Activated CD4-positive, CD25-positive, alpha-beta regulatory T cell (primary cell): ENCODE measurements at places on chromosomes 1 and 21.

DNA sequence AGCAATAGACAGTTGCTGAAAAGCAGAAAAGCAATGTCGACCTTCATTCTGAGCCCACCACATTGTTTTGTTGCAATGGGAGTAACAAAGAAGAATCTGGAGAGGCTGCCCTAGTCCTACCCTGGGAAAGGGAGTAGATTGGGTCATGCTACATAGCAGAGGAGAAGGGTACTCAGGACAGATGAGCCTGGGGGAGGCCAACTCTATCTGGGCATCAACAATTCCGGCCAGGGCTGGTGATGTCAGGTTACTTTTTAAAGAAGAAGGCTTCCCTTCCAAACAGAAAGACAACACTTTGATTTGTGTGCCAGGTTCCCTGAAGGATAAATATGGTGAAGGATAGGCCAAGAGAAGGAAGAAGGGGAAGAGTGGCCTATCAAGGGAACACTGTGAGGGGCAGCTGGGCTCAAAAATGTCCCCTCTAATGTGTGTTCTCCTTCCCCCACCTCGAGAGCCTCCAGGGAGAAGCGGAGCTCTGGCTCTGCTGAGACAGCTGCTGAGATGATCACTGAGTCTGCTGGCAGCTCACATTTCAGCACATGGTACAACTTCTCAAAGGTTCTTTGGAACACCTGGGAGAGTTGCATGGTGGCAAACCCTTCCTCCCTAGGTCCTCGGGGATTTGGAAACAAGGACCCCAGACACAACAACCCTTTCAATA, 3.2 kb upstream of the ADIPOR1 start:
- no peak for DNase-seq

- DNase-seq = no peak
Measured at GRCh38 chr1:106889583-106889982, 166.9 kb upstream of the PRMT6 start.

- no peak for DNase-seq
Measured at GRCh38 chr21:34517491-34518245, 5.7 kb upstream of the KCNE1 start.

- no peak for DNase-seq
Measured at GRCh38 chr1:209748620-209749019, 7.2 kb upstream of the TRAF3IP3 start.

GRCh38 chr1:58888833-58889232, 105.0 kb upstream of the JUN start:
- no peak for DNase-seq

DNA sequence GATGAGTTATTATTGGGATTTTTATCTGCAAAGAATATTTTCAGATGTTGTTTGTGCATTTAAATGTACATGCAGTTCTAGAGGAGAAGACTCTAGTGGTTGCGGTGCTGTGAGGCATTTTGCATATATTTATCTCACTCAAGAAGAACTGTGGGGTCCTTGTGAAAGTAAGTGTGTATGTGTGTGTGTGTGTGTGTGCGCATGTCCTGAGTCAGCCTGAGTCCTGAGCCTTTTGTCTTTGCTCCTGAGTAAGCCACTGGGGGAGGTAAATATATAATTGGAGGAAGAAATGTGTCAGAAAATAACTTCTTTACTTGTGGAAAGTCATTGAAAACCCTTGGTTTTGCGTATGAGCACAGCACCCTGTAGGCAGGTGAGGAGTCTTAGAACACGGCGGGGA, 55.6 kb upstream of the CD34 start:
- DNase-seq = no peak

GRCh38 chr1:16122350-16122881, 33.5 kb downstream of the EPHA2 start:
- no peak for DNase-seq

GRCh38 chr21:27769763-27770162, 802.9 kb upstream of the ADAMTS5 start:
- no peak for DNase-seq

- no peak for DNase-seq
Measured at GRCh38 chr1:170545476-170545875, 13.5 kb downstream of the GORAB start.

DNA sequence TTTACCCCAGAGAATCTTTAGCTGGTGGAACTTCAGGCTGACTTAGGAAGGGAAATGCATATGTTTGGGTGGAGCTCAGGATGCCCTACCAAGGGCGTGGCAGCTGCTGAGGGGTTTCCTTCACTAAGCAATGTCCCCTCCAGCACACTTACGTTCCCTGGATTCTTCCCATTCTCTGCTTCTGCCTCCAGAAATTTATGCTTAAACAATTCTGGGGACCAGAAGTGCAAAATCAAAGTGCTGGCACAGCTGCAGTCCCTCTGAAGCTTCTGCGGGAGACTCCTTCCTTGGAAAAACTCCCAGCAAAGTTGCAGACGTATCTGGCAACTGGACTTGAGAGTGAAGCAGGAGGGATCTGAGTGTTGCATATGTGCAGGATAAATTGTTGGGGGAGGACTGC, 402.8 kb downstream of the PCP4 start:
- no peak for DNase-seq

GRCh38 chr1:161421456-161421855, 53.8 kb upstream of the CFAP126 start:
- DNase-seq = no peak

DNA sequence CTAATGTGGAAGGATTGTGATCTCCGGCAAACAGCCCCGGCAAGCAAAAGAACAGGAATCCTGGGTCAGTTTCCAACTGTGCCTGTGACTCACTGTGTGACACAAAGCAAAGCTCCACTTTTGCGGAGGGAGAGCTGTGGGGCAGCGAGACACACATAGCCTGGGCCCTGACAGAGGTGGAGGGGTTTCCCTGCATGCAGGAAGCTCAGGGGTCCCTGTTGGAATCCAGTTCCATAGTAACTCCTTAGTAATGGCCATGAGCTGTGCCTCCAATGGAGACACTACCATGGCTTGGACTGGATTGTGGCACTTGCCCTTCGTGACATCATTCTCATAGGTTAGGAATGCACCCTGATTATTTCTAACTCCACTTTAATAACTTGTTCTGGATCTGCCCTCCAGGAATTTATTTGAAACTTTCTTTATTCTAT, 47.0 kb upstream of the ATF3 start:
- no peak for DNase-seq

- no peak for DNase-seq
Measured at GRCh38 chr1:238060061-238060460, 169.3 kb upstream of the ZP4 start.

- DNase-seq = no peak
Measured at GRCh38 chr1:219514728-219515127, 98.2 kb downstream of the ZC3H11B start.

DNA sequence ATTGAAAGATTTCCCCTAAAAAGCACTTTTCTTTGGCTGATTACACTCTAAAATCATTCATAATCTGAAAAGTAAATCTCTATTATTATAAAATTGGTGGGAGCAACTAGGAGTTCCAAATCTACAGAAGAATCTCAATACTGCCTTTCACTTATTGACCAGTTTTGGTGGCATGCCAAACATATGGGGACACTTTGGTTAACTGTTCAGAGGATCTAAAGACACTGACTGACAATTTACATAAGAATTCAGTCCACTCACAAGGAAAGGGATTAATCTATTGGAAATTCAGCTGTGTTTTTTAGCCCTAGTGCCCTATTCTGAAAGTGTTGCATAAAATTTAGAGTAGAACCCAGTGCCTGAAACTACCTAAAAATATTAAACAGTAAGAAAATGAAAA, 113.6 kb downstream of the LRRC40 start:
- no peak for DNase-seq

DNA sequence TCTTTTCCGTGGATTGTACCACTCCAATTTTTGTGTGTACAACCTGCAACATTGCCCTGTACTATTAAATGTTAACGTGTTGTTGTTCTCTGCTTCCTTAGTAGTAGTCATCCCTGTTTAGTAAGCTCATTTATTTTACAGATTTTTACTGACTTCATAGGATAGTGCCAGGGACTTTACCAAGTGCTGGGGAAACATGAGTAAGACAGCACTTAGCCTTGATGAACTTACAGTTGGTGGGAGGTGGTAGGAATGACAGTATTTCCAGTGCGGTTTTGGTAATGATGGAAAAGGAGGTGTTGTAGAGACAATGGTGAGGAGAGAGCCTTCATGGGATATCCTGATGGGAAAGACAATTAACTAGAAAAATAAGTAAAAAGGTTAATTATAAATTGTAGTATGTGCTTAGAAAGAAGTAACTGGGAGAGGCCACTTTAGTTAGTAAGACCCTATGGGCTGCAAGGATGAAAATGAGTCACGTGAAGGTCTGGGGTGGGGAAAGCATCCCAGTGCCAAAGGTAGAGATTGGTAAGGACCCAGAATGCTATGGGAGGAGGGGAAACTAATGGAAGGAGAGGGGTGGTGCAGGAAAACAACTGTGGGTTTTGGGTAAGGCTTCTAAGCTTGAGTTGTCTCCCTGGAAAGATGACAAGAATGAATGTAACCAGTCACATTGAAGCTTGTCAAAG, 1.7 kb downstream of the RLF start:
- DNase-seq = no peak

GRCh38 chr1:64891448-64891825, 74.9 kb downstream of the JAK1 start:
- DNase-seq = no peak

DNA sequence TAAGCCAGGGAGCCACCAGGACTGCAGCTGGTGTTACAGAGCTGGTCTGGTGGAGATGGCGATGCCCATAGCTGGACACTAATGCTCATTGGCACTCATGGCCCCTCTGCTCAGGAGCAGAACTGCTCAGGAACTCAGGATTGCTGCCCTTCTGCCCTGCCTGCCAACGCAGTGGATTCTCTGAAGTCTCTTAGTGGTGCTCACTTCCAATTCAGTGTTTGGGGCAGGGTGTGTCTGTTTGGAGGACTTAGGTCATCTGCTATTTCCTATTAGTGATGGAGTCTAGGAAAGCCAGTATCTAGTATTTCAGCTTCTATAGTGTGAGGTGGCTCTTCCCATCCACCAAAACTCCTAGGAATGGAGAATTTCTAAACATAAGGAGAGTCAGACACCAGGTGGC, 29.1 kb downstream of the S100A10 start:
- no peak for DNase-seq

DNA sequence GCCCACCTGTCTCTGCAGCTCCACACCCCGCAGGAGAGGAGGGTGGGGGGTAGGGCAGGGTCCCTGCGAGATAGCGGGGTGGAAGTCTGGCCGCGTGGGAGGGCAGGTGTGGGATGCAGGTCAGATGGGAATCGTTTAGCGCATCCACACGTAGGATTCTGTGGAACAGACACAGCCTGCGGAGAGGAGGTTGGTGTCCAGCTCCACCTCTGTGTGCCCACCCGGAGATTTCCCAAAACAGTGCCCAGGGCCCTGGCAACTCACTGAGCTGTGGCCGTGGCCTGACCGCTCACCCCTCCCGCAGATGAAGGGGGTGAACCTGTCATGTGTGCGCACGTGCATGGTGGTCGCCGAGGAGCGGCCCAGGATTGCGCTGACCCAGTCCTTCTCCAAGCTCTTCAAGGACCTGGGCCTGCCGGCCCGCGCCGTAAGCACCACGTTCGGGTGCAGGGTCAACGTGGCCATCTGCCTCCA, 46.9 kb downstream of the S100B start:
- DNase-seq = no peak

GRCh38 chr1:18883079-18883478, 19.3 kb downstream of the ALDH4A1 start:
- no peak for DNase-seq

DNA sequence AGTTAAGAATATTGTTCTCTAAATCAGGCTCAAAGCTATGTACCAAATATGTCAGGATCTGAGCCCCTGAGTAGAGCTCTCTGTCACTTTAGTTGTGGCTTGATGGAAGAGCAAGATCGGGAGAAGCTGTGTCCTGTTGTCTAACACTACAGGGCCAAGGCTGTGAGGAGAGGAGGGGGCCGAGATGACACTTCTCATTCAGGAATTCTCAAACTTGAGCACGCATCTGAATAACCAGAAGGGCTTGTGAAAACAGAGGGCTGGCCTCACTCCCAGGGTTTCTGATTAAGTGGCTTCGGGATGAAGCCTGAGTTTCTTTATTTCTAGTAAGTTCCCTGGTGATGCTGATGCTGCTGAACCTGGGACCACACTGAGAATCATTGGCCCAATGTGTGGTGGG, 209.2 kb upstream of the DAB1 start:
- no peak for DNase-seq
